ENCODE measurements at places on chromosomes 11 and 22. TPM values are rescaled to one million over a fixed set of nuclear protein-coding genes. Genes with fewer than 3 reads are reported as not detected.

DNA sequence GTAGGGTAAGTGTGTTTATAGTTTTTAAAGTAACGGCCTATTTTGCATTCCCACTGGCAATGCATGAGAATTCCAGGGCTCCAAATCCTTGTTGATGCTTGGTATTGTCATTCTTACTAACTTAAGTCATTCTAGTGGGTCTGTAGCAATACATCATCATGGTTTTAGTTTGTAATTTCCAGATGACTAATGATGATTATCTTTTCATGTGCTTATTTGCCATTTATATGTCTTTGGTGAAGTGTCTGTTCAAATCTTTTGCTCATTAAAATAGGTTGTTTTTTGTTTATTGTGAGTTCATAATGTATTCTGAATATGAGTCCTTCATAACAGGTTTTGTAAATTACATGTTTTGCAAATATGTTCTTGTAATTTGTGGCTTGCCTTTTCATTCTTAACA, 31.2 kb downstream of the MTMR3 start:
- H3K27ac ChIP-seq, result no peak overlapping the region
- H3K4me3 ChIP-seq, result no peak overlapping the region
- no peaks in the 10 kb centered on the region for H3K27me3 ChIP-seq
- DNase-seq, result no peak
- peaks cover 19% of the 10 kb centered on the region for H3K4me1 ChIP-seq
- H3K36me3 ChIP-seq, result no peaks in the 10 kb centered on the region

DNA sequence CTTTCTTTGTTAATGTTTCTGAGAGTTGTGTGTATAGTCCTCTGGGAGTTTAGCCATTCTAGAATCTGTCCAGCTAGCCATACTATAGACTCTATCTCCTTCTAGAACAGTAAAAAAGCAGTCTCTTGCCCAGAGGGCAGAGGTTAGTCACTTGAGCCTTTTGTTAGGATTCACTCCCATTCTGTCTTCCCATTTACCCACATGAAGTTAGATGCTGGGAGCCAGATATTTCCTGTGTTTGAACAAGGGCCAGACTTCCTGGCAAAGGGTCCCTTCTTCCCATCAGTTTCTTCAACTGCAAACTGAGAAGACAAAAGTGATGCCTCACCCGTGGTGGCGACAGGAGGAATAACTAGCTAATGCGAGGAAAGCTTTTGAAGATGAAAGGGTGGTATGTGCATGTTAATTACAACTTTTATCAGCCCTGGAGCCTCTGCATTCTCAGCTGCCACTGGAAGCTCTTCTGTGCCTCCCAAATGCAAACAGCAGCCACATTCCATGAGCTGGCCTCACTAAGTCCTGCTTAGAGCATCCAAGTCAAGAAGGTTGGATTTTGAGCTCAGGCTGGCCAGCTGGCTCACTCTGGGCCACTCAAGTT, 12.8 kb downstream of the CD44 start:
- no peak overlapping the region for H3K4me3 ChIP-seq
- DNase-seq, result peak; percentile 26
- no peak overlapping the region for H3K27ac ChIP-seq
- no peaks in the 10 kb centered on the region for H3K36me3 ChIP-seq
- H3K27me3 ChIP-seq, result no peaks in the 10 kb centered on the region
- peaks cover 11% of the 10 kb centered on the region for H3K4me1 ChIP-seq

DNA sequence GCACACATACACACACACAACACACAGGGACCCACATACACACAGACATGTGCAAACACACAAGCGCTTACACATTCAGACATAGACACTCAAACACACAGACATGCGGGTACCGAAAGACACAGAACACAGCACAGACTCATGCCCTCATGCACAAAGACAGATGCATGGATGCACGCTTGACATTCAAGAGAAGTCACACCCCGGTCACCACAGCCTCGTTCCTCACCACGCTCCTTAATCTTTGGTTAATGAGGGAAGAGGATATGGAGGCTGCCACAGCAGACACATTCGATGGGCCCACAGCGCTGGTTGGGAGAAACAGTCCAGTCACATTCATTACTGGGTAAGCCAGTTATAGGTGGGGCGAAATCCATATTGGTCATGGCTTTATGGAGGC, 51.9 kb upstream of the EIF3D start:
- H3K4me3 ChIP-seq, result no peak overlapping the region
- no peaks in the 10 kb centered on the region for H3K36me3 ChIP-seq
- no peaks in the 10 kb centered on the region for H3K27me3 ChIP-seq
- no peak overlapping the region for H3K27ac ChIP-seq

DNA sequence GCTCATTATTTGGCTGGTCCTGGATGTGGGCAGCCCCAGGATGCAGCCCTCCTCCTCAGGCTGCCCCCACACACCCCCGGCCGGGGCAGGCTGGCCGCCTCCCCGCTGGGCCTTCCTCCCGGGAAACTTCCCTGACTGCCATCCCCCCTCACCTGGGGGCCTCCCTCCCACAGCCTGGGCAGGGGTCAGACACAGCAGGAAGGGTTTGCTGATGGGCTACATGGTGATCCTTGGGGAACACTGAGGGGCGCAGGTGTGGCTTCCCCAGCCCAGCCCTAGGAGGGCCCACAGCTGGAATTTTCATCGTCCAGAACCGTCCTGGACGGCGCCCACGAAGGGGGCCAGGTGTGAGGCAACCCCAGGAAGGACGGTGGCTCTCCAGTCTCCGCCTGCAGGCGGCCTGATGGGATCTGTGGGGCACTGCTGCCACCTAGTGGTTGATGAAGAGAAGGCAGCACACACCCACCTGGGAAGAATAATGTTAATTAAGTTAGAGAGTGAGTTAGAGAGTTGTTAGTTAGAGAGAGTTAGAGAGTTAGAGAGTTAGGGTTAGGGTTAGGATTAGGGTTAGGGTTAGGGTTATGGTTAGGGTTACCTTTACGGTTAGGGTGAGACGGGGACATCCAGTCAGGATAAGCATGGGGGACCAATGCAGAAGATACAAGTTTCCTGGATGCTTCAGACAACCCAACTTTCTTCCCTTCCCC, 75.9 kb upstream of the PRR5 start:
- H3K27ac ChIP-seq, result no peak overlapping the region
- peaks cover 2% of the 10 kb centered on the region for H3K27me3 ChIP-seq
- no peaks in the 10 kb centered on the region for H3K36me3 ChIP-seq
- DNase-seq, result peak; percentile 73
- H3K4me3 ChIP-seq, result no peak overlapping the region

- H3K36me3 ChIP-seq, result no peaks in the 10 kb centered on the region
- H3K4me3 ChIP-seq, result no peak overlapping the region
- no peak overlapping the region for H3K27ac ChIP-seq
- H3K4me1 ChIP-seq, result no peaks in the 10 kb centered on the region
- DNase-seq, result peak; percentile 56
- no peaks in the 10 kb centered on the region for H3K27me3 ChIP-seq
Measured at GRCh38 chr11:121112498-121113455, 11.7 kb downstream of the TECTA start.

GRCh38 chr11:116798368-116798767, 6.7 kb upstream of the APOA5 start:
- H3K4me1 ChIP-seq, result no peaks in the 10 kb centered on the region
- no peaks in the 10 kb centered on the region for H3K36me3 ChIP-seq
- H3K4me3 ChIP-seq, result no peak overlapping the region
- H3K27ac ChIP-seq, result no peak overlapping the region
- no peaks in the 10 kb centered on the region for H3K27me3 ChIP-seq
- no peak for DNase-seq

DNA sequence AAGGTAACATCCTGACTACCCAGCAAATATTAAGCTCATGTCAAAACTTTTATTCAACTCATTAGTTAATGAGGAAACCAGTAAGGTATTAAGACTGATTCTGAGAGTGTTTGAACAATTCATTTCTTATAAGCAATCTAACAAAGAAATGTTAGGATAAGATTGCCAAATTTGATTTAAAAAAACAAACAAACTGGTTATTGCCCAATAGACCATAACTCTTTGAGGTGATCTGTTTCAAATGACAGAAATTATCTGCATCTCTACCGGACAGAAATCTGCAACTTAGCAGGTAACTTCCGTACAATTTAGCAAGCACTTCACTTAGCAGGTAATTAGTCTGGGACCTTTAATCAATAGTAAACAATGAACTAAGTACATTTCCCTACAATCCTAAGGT, 82.9 kb upstream of the BARX2 start:
- no peak overlapping the region for H3K27ac ChIP-seq
- no peak for DNase-seq
- H3K4me1 ChIP-seq, result no peaks in the 10 kb centered on the region
- H3K36me3 ChIP-seq, result no peaks in the 10 kb centered on the region
- H3K27me3 ChIP-seq, result no peaks in the 10 kb centered on the region

GRCh38 chr11:19817265-19817851, 104.7 kb downstream of the NAV2 start:
- peaks cover 4% of the 10 kb centered on the region for H3K4me1 ChIP-seq
- H3K27ac ChIP-seq, result no peak overlapping the region
- peaks cover 2% of the 10 kb centered on the region for H3K36me3 ChIP-seq
- no peak overlapping the region for H3K4me3 ChIP-seq

DNA sequence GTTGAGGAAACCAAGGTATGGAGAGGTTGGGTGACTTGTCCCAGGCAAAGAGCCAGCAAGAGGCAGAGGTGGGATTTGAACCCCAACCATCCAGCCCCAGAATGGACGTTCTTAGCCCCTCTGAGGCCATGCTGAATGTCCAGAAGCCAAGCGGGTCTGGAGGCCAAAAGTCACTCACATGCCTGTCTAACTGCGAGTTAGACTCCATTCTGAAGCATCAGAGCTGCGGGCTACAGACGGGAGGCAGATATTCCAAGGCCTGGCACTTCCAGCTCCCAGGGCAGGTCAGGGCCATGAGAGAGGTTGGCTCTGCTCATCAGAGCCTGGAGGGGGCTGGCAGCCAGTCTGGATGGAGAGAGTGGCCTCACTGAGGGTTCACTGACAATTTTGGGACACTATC, 616.5 kb downstream of the BRD1 start:
- no peaks in the 10 kb centered on the region for H3K4me1 ChIP-seq
- no peak overlapping the region for H3K4me3 ChIP-seq
- peaks cover 16% of the 10 kb centered on the region for H3K27me3 ChIP-seq
- H3K27ac ChIP-seq, result no peak overlapping the region
- DNase-seq, result no peak

GRCh38 chr11:78214331-78215194, 25.8 kb downstream of the USP35 start:
- no peak overlapping the region for H3K27ac ChIP-seq
- peaks cover 3% of the 10 kb centered on the region for H3K36me3 ChIP-seq
- H3K4me1 ChIP-seq, result no peaks in the 10 kb centered on the region
- H3K4me3 ChIP-seq, result no peak overlapping the region

GRCh38 chr11:1481483-1481825, 5.1 kb downstream of the MOB2 start:
- H3K36me3 ChIP-seq, result no peaks in the 10 kb centered on the region
- H3K4me3 ChIP-seq, result no peak overlapping the region
- H3K4me1 ChIP-seq, result no peaks in the 10 kb centered on the region
- no peaks in the 10 kb centered on the region for H3K27me3 ChIP-seq
- H3K27ac ChIP-seq, result no peak overlapping the region
- no peak for DNase-seq

- H3K27ac ChIP-seq, result no peak overlapping the region
- H3K27me3 ChIP-seq, result no peaks in the 10 kb centered on the region
- no peak overlapping the region for H3K4me3 ChIP-seq
- no peak for DNase-seq
Measured at GRCh38 chr11:17154409-17155159, 53.2 kb downstream of the PIK3C2A start.

DNA sequence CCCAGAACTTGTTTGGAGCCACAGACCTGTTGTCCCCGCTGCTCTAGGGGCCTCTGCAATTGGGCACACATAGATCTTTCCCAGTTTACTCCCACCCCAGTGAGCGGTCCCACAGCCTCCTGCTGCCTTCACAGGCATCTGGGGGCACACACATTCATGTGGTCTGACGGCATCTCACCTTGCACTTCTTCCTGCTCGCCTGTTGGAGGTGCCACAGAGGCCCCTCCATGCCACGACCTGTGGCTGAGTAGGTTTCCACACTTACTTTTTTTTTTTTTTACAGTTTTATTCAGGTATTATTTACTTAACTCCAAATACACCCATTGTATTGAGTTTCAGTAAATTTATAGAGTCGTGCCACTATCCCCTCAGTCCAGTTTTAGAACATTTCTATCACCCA, 68.9 kb upstream of the SEPTIN5 start:
- H3K27ac ChIP-seq, result no peak overlapping the region
- no peaks in the 10 kb centered on the region for H3K4me1 ChIP-seq
- no peaks in the 10 kb centered on the region for H3K36me3 ChIP-seq
- DNase-seq, result no peak

OLFML1 gene
- not detected for total RNA-seq

RIBC2 gene
- not detected for total RNA-seq

CALCB gene
- total RNA-seq, result not detected

SLC36A4 gene
- 12.3 TPM for total RNA-seq

CDHR5 gene
- not detected for total RNA-seq

DRD4 gene
- total RNA-seq, result not detected

UBQLNL gene
- total RNA-seq, result not detected
